ENCODE measurements at places on chromosomes 1 and 21.

DNA sequence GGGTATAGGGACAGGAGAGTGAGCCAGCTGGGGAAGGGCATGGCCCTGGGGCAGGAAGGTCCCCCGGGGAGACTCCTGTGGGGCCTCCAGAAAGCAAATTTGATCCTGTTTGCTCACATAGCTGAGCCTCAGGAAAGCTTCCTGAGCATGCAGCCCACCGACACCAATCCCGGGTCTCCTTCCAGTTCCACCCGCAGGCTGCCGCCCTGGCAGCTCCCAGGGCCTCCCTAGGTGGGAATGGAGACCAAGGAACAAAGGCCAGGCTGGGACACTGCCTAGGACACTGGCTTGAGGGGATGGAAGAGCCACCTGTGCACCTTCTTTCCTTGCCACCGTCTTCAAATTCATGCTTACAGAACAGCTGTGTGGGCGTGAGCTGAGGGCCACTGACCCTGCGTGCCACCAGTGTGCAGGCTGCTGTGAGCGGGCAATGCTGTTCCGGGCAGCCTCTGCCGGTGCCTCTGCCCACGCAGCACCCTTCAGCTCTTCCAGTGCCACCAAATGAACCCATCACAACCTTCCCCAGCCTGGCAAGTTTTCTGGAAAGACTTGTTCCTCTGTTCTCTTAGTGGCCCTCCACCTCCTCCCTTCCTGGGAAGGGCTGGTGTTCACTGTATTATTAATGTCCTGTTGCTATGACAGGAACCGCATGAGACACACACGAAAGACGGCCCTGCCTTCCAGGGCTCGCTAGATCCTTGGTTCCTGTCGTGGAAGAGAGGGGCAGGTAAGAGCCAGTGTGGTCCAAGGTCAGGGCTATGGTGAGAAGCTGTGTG lies 53.6 kb downstream of the ACBD3 start:
- DNase-seq: no peak

GRCh38 chr1:223849352-223850254 lies 3.9 kb upstream of the TP53BP2 start:
- DNase-seq: no peak

- no peak for DNase-seq
Measured at GRCh38 chr1:157136133-157136532, 2.1 kb downstream of the ETV3 start.

DNA sequence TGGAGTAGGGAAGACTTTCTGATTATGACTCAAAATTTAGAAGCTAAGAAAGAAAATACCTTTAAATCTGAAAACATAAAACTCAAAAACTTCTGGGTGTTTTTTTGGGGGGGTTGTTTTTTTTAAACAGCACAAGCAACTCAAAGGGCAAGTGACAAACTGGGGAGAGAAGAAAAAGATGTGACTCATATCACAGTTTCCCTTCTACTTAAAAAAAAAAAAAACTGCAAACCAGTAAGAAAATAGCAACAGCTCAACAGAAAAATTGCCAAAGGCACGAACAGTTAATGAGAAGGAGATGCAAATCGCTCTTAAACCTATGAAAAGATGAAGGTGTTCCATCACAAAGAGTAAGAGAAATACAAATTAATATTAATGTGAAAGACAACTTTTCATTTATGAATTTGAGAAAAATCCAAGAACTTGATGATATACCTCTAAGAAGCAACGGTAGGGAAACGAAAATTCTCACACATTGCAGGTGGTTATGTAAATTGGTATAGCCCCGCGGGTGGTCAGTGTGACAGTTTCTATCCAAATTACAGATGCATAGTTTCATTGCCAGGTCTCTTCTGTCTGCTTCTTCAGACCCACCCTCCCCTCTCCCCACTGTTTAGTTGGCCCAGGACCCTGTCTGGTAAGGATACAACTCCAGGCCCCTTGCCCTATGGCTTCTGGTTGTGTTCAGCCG lies 9.0 kb downstream of the IFNAR2 start:
- DNase-seq: no peak

Data from stimulated activated CD4-positive, alpha-beta T cell treated with anti-CD3 and anti-CD28 coated beads, Interleukin-1b, Interleukin-23, amount 100 ng/mL, for 48 hours (primary cell).